ENCODE measurements at places on chromosomes 1 and 21.
A peak's percentile ranks its signal among the peaks of the same experiment; 100 is the strongest.

DNA sequence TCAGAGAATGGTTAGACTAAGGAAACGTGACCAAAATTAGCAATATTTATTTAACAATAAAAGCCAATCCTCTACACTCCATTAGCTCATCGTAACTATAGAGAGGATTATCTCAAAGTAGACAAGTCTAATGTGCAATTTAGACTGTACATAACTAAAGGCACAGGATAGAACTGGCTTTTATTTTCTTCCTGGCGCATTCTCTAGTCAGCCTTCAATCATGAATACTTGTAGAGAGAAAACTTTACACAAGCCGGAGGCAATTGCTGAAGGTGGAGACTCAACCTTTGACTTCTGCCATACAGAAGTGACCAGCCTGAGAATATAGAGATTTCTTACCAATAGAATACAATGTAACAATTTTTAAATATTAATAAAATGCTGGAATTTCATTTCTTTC lies 777.9 kb downstream of the LTN1 start:
- DNase-seq = no peak

DNA sequence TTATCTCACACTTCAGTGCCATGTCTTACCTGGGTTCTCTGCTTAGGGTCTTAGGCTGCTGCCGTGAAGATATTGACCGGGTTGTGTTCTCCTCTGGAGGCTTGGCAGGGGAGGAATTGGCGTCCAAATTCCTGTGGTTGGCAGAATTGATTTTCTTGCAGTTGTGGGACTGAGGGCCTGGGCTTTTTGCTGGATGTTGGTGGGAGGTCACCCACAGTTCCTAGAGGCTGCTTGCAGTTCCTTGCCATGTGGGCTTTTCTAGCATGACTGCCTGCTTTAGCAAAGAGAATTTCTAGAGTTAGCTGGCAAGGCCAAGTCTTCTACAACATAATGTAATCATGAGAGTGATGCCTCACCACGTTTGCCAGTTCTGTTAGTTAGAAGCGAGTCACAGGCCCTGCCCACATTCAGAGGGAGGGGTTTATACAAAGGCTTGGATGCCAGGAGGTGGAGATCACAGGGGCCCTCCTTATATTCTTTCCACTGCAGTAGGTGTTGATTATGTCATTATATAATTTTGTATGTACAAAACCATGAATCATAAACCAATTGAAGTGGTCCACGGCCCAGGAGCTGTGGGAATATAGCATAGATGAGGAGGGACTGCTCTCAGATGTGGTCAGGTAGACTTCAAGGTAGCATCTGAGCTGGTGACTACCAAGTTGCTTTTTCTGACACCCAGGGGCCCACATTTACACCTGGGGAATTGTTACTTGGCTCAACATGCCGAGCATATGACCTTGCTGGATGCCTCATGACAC lies 6.6 kb downstream of the UBL4B start:
- DNase-seq = peak; percentile 41

- DNase-seq = peak; percentile 94
Observed at GRCh38 chr1:183270541-183271141, 84.6 kb downstream of the LAMC2 start.

- peak; percentile 75 for DNase-seq
Observed at GRCh38 chr1:55611123-55611522, 396.0 kb upstream of the USP24 start.

GRCh38 chr1:17561561-17561985 lies 22.1 kb downstream of the ARHGEF10L start:
- DNase-seq = peak; percentile 44

DNA sequence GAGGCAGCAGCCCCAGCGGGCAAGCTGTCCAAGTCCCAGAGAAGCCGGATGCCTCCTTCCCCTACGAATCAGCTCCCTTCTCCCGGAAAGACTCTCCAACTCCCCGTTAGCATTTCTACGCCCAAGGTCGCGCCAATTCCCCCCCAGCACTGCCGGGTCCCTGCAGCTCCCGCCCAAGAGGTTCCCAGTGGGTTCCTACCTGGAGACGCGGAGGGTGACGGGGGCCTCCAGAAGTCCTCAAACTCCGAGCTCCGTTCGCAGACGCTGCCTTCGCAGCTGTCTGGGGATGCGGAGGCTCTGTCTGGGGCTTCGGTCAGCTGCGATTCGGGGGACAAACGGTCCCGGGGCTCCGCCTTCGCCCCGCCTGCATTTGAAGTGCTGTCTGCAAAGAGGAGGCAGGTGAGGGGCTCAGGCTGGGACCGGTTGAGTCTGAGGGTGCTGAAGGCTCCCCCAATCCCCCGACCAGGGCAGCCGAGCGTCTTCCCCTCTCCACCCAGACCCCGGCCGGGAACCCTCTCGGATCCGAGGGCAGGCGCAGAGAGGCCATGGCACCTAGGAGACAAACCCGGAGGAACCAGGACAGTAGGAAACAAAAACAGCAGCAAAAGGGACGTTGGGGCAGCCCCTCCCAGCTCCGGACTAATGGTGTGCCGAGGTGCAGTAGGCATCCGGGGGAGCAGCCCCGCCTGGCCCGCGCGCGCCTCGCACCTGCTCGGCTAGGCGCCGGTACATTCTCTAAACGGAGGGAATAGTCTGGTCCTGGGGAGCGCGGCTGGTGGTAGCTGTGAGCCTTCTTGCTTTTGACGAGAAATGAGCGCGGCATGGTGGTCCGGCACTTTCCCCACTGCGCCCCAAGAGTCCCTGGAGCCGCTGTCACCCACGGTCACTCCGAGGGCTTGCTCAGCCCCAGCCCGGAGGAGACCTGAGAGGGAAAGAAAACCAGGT lies 3.8 kb downstream of the GFI1 start:
- no peak for DNase-seq

- DNase-seq = peak; percentile 94
Observed at GRCh38 chr21:26469789-26470188, 103.3 kb downstream of the CYYR1 start.

GRCh38 chr1:19367584-19368041 lies 55.5 kb downstream of the SLC66A1 start:
- DNase-seq = peak; percentile 30

DNA sequence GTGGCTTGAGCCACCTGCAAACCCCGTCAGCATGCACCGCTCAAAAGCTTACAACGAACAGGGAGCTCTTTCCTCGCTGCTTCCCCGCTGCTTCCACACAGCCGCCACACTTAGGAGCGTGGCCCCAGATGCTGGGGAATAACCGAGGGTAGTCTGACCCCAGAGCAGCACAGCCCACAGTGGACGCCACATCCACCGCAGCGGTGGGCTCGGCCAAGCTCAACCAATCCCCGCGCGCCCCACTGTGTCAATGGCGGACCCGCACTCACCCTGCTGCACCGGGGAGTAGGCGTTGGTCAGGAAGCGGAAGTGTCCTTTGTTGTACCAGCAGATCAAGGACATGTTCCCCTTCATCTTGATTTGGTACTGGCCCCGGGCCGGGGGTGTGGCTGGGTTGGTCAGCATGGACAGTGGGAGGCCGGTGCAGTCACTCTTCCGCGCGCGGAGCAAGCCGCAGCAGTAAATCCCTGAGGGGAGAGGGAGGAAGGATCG lies 93.5 kb downstream of the PGBD5 start:
- no peak for DNase-seq

DNA sequence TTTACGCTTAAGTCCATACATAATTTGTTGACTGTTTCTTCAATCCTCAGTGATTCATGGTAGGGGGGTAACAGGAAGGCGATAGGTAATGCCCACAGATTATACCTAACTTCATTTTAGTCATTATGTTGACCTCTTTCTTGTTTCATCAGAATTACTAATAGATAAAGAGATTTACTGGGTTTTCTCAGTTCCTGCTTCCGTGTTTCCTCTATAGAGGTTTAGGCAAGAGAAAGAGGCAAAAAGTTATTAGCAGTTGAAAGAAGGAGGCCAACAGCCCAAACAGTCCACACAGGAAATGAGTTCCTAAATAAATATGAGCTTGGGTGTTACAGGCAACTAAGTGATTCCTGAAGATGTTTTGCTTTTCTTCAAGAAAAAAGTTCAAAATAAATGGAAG lies 17.9 kb upstream of the CLCA1 start:
- peak; percentile 20 for DNase-seq

GRCh38 chr21:45861156-45861870 lies 120.3 kb upstream of the COL6A1 start:
- no peak for DNase-seq

- DNase-seq = no peak
Observed at GRCh38 chr1:6109688-6110087, 64.0 kb downstream of the KCNAB2 start.

GRCh38 chr1:97781762-97782337 lies 139.0 kb downstream of the DPYD start:
- no peak for DNase-seq

DNA sequence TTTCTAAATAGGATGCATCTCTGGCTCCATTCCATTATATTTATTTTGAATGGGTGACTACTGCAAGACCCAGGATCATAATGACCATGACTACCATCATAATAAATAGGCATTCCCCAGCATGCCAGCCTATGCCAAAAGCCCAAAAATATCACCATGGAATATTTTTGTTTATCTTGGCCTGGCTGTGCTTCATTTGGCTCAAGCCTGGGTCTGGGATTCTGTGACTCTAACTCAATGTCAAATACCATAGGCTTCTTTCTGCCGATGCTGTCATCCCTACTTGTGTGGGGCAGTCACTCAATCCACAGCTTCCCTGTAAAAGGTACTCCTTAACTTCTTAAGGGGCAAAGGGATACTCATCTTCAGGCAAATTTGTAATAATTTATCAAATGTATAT lies 66.6 kb downstream of the DIRAS3 start:
- DNase-seq = no peak

DNA sequence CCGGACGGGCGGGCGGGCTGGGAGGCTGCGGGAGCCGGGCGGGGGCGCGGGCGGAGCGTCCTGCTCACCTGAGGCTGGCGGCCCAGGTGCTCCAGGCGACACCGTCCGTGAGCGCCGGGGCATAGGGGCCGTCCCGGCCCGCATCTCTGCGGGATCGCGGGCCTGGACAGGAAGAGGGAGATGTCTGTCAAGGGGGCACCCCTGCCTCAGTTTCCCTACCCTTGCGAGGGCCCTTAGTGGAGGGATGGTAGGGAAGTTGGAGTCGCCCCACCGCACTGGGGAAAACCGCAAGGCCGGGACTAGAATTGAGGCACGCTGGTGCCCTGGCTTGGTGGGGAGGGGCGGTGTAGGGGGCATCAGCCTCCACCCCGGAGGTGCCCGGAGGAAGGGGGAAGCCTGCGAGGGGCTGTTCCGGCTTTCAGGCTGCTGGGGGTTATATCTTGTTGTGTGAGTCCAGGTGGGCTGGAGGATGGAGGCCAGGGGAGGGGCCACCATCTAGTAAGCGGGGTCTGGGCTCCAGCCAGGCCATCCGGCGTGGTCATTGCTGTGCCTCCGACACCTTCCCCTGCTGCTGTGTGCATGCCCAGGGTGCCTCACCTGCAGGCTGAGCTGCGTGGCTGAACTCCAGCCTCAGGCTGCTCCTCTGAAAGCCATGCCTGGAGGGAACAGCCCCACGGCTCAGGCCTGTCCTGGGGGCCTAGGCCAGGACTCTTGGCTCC lies 580 bp downstream of the VWA1 start:
- no peak for DNase-seq

GRCh38 chr21:26077521-26077920 lies 93.0 kb downstream of the APP start:
- DNase-seq = no peak

DNA sequence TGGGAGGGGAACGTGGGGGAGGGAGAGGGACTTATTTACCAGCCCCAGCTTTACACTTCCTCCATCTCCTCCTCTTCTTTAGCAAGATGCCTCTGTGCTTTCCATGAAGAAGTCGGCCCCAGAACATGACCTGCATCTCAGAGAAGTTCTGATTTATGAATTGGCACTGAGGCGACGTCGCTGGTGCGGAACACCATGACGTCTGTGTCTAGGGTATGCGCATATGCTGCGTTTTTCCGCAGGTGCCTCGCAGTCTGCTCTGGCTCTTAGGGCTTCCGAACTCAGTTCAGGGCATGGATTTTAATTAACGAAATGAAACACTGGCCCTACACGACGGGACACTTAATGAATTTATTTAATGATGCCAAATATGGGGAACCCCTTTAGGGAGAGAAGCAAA lies 510.3 kb downstream of the SMYD3 start:
- no peak for DNase-seq

GRCh38 chr1:228646717-228647522 lies 88.4 kb upstream of the RHOU start:
- DNase-seq = peak; percentile 58

DNA sequence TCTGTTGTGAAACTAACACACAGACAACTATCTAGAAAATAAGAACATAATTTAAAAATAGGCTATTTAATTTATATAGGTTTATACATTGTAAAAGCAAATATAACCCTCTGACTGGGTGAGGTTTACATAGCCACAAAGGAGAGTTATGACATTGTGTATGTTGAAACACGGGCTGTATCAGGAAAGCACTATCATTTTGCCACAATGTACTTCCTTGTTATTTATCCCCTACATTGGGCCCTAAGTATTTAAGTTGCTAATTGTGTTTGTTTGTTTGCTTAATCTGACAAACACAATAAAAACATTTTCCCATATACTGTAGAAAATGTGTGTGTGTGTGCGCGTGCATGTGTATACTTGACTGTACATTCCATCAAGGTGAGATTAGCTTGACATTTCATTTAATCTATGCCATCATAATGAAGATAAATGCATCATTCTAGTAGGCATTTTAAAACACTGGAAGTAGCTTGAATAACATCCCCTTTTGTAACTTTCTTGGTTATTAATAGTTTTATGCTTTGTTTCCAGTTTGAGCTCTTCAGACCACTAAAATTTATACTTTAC lies 72.1 kb downstream of the RGS13 start:
- DNase-seq = no peak

GRCh38 chr1:153404768-153405167 lies 11.6 kb upstream of the S100A7A start:
- DNase-seq = no peak

DNA sequence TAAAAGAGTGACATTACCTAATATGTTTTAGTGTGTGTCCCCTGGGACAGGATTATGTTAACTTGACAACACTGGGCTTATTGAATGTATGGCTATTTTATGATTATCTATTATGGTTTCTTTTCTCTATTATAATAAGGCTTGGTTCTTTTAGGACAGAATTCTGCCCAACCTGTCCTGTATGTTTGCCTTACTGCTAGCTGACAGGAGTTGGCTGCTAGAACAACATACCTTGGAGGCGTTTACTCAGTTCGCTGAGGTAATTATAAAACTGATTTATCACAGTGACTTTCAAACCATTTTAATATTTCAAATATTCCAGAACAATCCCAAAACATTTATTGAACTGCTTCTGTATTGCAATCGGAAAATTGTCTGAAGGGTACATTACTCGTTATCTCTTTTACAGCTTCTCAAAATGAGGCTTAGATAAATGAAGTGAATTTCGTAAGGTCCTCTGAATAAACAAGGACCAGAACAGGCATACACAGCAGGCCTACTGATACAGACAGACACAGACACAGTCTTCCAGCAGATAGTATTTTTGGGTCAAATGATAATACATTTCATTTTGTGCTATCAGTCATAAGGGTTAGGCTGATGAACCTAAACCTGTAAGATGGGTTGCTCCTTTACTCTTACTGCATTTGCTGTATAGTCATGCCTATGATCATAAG lies 44.2 kb downstream of the SCYL3 start:
- DNase-seq = no peak

DNA sequence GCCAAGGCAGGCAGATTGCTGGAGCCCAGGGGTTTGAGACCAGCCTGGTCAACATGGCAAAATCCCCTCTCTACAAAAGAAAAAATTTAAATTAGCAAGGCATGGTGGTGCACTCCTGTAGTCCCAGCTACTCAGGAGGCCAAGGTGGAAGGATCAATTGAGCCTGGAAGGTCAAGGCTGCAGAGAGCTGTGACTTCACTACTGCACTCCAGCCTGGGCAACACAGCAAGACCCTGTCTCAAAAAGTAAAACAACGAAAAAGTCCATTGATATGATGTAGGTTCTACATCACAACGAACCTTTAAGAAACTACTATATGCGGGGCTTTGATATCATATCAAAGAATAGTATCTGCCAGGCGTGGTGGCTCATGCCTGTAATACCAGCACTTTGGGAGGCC lies 20.9 kb downstream of the PTAFR start:
- DNase-seq = no peak

Measured in AG10803 (cell line).